ENCODE measurements at places on chromosomes 12 and 14.

DNA sequence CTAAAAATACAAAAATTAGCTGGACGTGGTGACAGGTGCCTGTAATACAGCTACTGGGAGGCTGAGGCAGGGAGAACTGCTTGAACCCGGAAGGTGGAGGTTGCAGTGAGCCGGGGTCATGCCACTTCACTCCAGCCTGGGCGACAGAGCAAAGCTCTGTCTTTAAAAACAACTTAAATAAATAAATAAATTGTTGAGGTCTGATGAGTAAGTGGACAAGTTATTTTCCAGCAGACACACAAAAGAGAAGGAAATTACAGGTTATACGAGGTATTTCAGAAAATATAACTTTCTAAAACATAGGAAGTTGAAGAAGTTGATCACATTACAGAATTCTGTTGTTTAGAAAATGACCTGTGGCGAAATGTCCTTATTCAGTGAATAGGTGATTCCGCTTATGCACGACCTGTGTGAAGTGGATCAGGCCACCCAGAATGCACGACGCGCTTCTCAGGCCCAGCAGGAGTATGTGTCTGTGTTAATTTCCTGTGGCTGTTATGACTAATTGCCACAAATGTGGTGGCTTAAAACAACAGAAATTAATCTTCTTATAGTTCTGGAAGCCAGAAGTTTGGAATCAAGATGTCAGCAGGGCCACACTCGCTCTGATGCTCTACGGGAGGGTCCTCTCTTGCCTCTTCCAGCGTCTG lies 38.1 kb downstream of the P2RX7 start:
- DNase-seq, result no peak

DNA sequence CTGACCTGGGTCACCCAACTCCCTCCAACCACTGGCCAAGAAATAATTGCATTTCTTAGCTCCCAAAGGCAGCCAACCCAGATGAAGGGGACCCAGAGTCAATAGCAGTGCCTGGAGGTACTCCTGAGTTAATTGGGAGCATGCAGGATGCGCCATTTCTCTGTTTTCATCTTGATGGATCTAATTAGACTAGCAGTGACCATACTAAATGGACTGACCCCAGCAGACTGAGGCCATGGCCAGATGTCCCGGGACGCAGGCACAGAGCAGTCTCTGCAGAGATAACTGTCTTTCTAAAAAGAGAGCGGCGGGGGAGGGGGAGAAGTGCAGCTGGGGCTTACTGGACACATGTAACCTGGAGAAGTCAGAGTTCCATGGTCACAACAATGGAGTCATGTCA lies 53.2 kb upstream of the CMKLR1 start:
- DNase-seq, result no peak

DNA sequence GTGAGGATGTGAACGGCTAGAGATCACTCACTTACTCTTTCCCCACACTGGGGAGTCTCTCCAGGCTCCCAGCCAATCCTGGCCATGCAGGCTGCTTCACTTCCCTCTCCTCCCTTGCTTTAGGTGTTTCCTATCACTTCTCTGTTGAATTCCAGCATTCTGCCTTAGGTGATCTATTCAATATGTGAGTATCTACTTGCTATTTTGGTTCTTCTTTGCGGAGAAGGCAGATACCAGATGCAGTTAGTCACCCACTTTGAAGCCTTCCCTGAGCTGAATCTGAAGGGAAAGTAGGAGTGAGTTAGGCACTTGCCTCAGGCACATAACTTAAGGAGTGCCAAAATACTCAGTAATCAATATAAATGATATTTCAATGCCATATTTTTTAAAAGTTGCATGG lies 36.0 kb upstream of the FAR2 start:
- DNase-seq, result no peak

- no peak for DNase-seq
These were observed 201.7 kb downstream of the SNAPC1 start for GRCh38 chr14:61963926-61964325.

- no peak for DNase-seq
These were observed 636.6 kb downstream of the MED13L start for GRCh38 chr12:115640929-115641328.

- DNase-seq, result no peak
These were observed 256.0 kb downstream of the PPFIA2 start for GRCh38 chr12:81502912-81503695.

GRCh38 chr12:42689699-42690098 lies 100.2 kb upstream of the PRICKLE1 start:
- no peak for DNase-seq

- DNase-seq, result no peak
These were observed 84.9 kb upstream of the FOXG1 start for GRCh38 chr14:28681681-28682080.

Data from transverse colon (tissue), 4 donors.